Fibroblast of skin of left quadriceps (primary cell): ENCODE measurements at places on chromosomes 12 and 14.

- no peak for DNase-seq
These were observed 970.4 kb upstream of the TMEM132C start for GRCh38 chr12:127296591-127296990.

DNA sequence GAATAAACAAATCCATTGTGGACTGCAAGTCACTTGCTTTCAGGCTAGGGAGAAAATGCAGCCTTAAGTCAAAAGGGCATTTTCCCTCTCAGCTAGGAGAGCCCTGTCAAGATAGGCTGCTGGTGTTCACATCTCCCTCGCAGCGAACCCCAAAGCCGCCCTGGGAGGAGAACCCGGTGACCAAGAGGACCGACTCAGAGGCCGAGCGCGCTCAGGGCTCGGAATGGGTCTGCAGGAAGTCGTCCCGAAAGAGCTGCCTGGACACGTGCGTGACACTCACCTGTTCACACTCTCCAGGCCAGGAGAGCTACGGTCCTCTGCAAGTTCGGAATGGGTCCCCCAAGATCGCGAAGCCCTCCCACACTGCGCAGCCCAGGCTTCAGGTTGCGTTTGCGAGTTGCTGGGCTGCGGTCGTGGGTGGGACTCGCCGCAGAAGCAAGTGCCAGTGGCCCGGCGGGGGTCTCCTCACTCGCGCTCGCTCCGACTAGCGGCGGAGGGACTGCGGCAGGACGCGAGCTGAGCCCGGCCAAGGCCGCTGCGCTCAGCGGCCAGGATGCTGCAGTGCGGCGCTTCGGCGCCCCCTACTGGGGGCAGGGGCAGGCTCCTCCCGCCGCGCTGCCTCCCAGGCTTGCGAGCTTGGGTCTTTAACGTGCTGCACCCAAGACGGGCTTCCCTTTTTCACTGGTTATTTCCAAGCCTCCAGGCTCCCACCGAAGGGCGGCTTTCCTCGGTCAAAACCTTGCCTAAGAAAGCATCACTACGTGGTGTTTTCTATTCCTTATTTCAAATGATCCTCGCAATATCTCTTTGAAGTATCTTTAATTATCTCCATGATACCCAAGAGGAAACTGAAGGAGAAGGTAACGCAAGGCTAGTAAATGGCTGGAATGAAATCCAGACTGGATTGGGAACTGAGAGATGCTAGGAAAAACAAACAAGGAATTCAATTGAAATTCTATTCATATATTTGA is at the start of gene RERG:
TSS of gene RERG (minus strand) at position 503 of the 971 bp plus-strand sequence. CDS start 3,928 bp downstream, outside the sequence.
- peak; percentile 36 for DNase-seq

- no peak for DNase-seq
These were observed 34.2 kb downstream of the KCNA1 start for GRCh38 chr12:4943938-4944284.

DNA sequence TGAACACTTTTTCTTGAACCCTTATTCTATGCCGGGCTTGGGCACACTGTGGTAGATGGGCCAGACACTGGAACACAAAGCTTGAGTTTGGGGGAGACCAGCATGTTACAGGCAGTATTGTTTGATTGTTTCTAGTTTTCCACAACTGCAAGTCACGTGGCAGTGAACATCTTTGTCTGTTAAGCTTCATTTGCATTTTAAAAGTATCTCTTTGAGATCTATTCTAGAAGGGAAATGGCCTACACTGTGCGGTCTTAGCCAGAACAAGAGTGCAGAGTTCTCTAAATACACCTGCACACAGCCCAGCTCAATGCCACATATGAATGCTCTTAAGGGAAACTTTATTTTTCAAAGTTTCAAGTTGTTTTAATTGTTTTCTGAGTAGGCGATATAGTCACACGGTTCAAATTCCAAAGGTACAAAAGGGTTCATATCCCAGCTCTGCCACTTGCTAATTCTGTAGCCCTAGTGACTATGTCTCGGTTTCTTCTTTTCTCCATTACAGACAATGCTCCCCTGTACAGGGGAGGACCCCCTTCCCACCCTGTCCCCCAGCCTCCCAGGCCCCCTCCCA is 24.9 kb downstream of the RIN3 start:
- DNase-seq: no peak

- DNase-seq: no peak
These were observed 131.8 kb downstream of the PAWR start for GRCh38 chr12:79558924-79559469.

DNA sequence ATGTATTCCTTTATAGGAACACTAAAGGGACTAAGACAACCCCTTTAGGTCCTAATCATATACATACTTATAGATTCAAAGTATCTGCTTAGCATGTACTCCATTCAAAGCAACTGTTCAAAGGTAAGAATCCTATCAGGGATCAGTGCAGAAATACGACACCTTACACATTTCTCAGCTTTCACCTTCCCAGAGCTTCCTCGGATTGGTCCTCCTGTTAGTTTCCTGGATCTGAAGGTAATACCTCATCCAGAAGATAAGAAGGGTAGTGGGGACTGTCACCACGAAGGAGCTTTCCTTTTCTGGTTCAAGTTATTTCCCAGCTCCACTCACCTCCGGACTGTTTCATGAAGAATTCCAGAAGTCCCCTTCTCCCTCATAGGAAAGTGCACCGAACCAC is 38.0 kb downstream of the RCOR1 start:
- no peak for DNase-seq

DNA sequence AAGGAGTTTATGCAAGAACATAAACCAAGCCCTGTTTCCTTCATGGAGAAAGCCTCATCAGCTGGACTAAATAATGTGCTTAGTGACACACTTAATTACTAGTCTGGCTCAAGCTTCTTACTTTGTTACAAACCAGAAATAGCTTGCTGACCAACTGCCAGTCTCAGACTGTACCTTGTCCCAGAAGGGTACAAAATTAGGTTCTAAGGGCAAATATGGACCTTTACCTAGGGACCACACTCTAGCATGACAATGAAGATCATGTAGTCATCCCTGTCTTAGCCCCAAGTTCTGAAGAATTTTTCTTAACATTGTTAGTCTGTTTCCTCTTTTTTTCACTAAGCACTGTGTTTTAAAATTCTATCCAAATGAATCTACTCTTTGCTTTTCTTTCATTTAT is 2.2 kb downstream of the AMN1 start:
- DNase-seq: no peak

GRCh38 chr12:115998119-115998633 is 279.3 kb downstream of the MED13L start:
- DNase-seq: peak; percentile 39

- peak; percentile 16 for DNase-seq
These were observed 1.8 kb downstream of the COX6A1 start for GRCh38 chr12:120439646-120440247.

DNA sequence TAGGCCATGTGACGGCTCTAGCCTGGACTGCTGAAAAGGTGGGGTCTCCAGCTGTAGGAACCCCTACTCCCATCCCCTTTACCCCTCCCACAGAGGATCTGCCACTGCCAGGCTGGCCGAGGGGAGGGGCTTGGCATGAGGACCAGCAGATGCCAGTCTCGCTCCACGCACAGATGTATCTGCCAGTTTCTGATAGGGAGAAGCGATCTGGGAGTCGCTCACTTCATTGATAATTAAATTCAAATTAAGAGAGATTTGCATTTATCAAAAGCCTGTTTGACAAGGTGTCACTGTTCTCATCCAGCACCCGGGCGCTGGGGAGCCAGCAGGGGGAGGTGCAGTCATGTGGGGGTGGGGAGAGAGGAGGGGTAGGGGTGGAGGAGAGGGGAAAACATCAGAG is 217.6 kb upstream of the MYL2 start:
- no peak for DNase-seq

DNA sequence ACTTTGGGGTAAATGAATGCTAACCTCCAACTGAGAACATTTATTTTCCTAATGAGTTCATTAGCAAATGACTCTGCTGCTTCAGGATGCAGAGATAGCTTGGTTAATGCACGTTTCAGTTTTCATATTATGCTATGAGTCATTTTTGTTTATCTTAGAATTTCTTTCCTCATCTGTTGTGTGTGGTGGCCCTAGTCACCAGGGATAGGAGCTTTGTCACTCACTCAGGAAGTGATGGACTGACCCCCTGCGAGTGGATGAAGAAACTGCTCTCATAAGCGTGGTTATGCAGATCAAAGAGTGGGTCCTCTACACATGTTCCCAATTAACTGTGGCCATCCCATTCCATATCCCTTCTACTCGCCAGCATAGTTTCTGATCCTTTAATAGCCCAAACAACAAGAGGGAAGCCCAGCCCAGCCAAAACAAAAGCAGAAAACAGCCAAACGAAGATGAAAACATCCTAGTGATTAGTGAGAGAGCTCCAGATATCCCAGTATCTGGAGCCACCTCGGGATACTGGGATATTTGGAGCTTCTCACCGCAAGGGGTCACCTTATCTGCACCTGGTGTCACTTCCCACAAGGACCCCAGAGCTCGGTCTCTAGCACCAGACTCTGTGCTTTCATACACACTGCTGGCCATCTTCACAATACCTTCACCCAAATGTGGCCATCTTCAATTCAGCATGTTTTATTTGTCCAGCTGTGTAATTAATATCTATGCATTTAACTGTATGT is 8.6 kb downstream of the TC2N start:
- DNase-seq: peak; percentile 45

DNA sequence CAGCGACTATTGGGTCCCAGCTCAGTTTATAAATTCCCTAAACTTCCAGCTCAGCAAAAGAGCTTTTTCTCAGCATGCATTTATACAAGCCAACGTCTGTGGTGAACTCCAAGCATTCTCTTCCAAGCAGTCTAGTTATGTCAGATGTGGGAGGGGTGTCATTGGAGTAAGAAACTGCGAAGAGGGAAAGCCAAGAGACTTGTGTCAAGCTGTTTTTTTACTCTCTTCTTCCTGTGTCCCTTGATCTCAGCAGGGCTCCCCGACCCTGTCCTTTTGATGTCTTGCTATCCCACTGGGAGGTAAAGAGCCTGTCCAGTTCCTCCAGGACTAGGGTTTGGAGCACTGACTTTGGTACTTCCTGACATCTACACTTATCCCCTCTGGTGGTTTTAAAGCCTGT is 69.0 kb downstream of the PPM1H start:
- DNase-seq: peak; percentile 16

DNA sequence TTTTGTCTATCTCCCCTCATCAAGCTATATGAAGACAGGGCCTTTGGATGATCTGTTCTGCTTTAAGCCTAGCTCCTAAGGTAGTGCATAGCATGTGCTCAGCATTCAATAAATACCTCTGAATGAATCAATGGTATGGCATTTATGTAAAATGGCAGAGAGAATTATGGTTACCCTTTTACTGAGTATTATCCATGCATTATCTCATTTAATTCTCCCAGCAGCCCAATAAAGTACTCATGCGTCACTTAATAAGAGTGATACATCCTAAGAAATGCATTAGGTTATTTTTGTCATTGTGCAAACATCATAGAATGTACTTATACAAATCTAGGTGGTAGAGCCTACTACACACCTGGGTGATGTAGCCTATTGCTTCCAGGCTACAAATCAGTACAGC is 269.7 kb downstream of the KSR2 start:
- no peak for DNase-seq

DNA sequence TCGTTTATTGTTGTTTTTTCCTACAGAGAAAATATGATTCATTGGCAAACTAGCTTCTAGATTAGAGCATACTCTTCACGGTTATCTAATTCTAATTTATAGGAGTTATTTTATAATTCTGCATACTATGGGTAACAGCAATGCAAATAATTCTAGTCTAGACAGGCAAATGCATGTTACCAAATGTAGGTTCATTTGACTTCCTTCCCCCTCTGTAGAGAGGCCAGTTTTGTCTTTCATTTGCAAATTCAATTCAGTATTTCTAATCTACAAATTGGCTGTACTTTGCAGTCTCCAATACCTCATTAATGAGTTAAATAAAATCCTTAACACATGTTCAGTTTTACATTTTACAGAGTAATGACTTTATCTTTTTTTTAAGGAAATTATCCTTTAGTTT is 4.2 kb downstream of the LGMN start:
- DNase-seq: no peak

DNA sequence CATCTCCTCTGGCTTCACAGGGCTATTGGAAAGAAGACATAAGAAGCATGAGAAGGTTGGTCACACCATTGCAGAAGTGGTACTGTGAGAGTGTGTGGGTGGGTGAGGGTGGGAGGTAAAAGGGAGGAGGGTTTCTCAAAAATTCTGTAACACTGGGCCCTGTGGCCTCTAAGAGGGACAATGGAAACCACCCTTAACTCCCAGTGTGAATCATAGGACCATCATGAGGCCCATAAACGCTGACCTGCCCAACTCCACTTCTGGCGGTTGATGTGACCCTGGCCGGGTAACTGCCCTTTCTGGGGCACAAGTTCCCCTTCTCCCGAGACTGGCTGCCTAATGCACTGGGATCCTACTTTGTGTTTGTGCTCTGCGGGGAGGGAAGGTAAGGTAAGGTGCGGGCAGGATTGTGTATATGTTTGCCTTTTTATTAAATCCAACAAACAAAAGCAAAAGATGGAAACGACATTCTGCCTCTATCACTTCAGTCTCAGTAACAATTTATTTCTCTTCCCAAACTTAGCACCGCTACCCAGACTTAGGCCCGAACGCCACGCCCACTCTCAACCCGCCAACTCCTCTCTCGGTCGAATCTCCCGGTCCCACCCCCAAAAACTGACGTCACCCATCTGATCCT is 551 bp downstream of the METTL1 start:
- peak; percentile 83 for DNase-seq

- no peak for DNase-seq
These were observed 1.9 kb downstream of the CCDC38 start for GRCh38 chr12:95940514-95940913.

- peak; percentile 9 for DNase-seq
These were observed 72.1 kb downstream of the TMTC2 start for GRCh38 chr12:82758749-82759330.

DNA sequence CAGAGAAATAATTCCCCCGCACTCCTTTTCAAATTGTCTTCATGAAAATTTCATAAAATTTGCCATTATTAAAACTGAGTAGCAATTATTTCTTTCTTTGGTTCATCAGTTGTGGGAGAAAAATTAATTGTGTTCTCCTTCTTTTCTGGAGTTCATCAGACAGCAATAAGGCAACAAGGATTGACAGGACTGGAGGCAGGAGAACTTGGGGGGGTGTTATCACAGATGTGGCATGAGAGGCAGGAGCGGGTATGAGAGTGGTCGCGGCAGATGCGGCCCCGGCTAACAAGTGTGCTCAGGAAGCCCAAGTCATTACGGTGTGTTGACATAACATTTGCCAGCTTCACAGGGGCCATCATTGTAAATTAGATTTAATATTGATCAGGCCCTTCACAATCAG is 306.6 kb upstream of the TMPO start:
- no peak for DNase-seq
